Renal cortical epithelial cell (primary cell): ENCODE measurements at places on chromosomes 6 and 20.

DNA sequence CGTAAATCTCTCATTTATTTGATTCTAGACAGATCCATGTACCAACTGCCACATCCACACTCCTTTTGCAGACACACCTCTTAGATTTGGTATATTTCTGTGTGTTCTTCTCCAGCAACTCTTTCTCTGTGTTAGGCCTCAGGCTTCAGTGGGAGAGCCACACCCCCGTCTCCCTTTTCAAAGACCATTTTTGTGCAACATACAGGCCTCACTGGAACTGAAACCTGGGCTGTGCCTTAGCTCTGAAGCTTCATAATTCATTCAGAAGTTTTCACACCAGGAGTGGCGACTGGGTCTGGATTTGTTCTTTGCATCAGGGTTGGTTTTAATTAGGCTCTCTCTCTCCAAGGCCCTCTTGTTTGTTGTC lies 170.2 kb downstream of the THBS2 start:
- DNase-seq = no peak

DNA sequence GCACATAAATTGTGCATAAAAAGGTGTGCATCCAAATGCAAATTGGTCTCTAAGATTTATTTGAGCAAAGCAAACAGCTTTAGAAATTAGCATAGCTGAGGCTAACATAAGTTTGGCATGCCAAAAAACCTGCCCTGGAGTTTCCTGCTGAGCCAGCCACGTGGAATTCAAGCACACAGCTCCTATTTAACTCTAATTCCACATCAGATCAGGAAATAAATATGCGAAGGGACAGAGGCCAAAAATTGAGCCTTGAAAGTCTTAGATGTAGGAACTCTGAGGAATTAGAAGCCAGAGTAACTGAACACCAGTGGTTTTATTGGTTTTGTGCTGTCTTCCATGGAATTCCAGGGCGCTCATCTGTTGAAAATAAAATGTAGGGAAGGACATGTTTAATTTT lies 19.6 kb downstream of the SOBP start:
- DNase-seq = peak; percentile 54

- peak; percentile 93 for DNase-seq
Observed at GRCh38 chr6:75334266-75335040, 49.9 kb upstream of the TMEM30A start.

DNA sequence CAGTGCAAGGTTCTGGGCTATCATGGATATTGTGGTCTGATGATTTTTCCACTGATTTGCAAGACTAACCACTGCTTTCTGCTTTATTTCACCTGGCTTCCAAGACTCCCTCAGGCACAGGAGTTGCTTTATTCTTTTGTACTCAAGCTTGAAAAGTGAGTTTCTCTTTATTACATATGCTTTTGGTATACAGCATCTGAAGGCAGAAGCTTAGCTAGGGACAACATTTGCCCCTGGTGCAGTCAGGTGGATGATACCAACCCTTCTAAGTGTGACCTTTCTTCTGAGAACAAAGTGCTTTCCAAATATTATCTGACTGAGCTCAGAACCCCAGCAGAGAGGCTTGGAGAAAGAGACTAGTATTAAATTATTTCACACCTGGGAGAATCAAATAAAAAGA lies 94.0 kb upstream of the PHACTR1 start:
- peak; percentile 39 for DNase-seq

DNA sequence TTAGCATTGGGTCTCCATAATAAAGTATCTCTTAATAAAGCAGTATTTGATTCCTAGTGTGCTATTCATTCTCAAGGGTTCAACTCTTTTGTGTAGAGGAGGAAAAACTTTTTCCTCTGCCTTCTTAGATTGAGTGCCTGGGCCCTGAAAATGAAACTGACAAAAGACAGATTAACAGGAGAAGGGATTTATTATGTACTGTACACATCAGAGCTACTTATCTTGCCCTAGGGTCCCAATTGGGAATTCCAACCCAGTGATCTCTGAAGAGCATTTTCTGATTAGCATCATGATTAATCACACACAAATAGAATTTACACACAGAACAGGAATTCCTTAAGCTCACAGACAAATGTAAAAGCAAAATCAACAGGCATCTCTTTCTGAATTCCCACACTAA lies 128.9 kb downstream of the CD164 start:
- DNase-seq = no peak

- no peak for DNase-seq
Observed at GRCh38 chr6:106745197-106745770, 115.9 kb downstream of the QRSL1 start.

DNA sequence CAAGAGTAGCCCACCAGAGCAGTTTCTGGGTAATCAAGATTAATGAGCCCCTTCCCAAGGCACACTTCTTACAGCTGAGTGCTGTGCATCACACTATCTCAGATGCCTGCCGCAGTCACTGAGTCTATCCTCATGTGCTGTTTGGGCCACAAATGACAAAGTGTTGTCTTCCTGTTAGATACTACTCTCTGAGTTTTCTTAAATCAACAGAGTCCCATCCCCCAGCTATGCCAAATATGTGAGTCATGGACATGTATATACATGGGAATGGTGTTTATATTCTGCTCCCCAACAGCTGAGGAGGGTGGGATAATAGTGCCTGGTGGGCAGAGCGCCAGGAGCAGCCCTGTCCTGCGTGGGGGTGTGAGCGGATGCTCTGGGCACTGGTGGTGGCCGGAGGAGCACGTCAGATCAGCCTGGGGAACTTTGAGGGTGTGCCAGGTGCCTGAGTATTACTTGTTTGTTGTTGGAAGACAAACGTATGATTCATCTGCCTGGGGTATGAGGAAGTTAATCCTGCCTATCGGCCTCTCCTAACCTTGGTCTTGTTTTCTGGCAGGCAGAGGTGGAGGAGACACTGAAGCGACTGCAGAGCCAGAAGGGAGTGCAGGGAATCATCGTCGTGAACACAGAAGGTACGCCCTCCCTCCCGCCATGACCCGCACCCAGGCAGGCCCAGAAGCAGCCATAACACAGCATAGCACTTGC lies 9.6 kb downstream of the DYNLRB1 start:
- DNase-seq = peak; percentile 100

DNA sequence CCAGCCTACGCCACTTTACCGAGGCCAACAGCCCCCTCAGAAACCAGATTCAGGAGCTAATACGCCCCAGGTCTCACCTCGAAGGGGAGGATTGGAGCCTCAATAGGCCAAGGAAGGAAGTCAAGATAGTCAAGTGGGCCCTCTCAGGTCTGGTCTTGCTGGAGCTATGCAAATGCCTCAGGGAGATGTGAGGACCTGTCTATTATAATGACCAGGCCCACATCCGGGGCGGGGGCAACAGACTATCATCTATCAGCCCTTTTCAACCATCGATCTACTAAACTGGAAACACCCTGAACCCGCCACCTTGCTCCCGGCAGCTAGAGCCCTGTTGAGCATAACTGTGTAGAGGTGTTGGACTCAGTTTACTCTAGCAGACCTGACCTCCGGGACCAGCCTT lies 12.7 kb upstream of the GSTA3 start:
- no peak for DNase-seq

- no peak for DNase-seq
Observed at GRCh38 chr20:34886122-34886521, 9.7 kb downstream of the ACSS2 start.

DNA sequence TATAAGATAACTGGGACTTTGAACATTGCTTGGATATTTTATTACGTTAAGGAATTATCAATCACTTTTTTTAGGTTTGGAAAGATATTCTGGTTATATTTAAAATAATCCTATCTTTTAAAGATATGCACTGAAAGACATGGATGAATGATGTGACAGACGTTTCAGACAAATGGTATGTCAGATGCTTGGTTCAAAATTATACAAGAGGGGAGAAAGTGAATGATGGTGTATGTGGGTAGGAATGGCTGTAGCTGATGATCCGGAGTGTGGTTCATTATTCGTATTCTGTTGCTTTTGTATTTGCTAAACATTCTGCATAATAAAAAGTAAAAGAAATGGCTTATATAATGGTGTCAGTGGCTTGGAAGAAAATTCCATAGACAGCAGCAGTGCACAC lies 51.0 kb upstream of the SNRPB2 start:
- no peak for DNase-seq

DNA sequence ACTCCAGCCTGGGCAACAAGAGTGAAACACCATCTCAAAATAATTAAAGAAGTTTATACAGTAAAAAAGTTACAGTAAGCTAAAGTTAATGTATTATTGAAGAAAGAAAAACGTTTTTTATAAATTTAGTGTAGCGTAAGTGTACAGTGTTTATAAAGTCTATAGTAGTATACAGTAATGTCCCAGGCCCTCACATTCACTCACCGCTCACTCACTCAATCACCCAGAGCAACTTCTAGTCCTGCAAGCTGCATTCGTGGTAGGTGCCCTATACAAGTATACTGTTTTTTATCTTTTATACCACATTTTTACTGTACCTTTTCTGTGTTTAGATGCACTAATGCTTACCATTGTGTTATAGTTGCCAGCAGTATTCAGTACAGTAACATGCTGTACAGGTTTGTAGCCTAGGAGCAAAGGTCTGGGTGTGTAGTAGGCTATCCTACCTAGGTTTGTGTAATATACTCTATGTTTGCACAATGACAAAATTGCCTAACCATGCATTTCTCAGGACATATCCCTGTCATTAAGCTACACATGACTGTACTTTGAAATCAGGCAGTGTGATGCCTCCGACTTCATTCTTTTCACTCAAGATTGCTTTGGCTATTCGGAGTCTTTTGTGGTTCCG lies 16.7 kb downstream of the MGME1 start:
- peak; percentile 52 for DNase-seq

DNA sequence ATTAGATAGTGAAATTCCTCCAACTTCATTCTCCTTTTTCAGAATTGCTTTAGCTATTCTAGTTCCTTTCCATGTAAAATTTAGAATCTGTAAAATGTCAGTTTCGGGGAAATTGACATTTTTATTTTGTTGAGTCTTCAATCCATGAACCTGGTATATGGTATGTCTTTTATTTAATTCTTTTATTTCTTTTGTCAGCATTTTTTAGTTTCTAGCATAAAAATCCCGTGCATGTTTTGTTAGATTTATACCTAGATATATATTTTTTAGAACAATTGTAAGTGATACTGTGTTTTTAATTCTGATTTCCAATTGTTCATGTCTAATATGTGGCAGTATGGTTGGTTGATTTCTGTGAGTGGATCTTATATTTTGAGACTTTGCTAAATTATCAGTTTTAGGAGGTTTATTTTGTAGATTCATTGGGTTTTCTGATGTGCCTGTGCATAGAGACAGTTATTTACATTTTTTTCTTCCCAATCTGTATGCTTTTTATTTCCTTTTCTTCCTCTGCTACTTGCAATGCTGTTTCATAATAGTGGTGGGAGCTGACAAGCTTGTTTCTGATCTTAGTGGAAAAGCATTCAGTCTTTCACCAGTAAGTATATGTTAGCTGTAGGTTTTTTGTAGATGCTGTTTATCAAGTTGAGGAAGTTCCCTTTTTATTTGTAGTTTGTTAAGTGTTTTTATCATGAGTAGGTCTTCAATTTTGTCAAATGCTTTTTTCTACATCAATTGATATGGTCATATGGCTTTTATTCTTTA lies 13.7 kb downstream of the TAB2 start:
- no peak for DNase-seq

- DNase-seq = no peak
Observed at GRCh38 chr6:24554474-24554873, 59.7 kb downstream of the ALDH5A1 start.

DNA sequence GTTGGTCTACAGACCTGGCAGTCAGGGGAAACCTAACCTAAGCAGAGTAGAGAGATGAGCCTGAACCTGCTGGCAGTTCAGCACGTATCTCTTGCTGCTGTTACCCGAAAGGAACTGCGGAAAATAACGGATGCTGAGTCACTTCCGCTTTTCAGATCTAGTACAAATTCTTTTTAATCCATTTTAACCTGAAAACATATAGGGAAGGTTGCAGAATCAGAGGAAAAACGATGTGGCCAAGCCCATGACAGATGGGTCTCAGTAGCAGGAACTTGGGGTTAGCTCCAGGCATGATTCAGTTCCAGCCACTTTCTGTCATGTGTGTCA lies 351.9 kb upstream of the PRND start:
- no peak for DNase-seq

GRCh38 chr6:111633822-111634221 lies 28.1 kb upstream of the TRAF3IP2 start:
- DNase-seq = no peak

- no peak for DNase-seq
Observed at GRCh38 chr20:50142812-50143211, 10.7 kb downstream of the PEDS1 start.

DNA sequence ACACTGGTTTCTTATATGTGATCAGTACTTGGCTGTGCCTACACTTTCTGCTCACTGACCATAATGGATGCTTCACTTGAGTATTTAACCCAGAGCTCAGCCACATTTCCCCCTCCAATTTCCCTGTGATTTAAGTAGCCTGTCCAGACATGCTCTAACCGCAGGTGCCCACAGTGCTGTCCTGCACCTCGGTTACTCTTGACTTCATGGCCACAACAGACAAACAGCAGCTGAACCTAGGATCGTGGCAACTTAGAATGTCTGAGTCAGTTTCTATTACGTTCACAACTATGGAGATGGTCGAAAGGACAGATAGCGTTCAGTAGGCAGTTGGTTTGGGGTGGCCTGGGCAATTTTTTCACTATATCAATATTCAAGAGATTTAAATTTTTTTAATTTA lies 306.9 kb upstream of the SGK1 start:
- no peak for DNase-seq

DNA sequence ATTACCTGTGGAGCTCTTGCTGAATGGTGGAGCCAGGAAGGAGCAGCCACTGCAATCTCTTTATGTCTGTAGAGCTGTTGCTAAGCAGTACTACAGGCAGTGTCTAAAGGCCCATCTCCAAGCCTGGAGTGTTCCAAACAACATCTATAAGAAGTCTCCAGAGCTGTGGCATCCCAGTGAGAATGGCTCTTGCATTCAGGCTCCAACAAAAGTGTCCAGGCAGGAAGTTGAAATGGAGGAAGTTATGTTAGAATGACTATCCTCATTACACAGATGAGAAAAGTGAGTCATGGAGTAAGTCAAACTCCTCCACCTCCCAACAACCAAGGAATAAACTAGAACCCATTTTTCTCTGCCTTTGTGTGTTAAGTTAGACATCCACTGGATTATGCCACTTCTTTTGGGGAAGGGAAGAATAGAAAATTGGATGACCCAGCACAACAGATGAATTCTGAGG lies 288.5 kb upstream of the STXBP5 start:
- peak; percentile 41 for DNase-seq

DNA sequence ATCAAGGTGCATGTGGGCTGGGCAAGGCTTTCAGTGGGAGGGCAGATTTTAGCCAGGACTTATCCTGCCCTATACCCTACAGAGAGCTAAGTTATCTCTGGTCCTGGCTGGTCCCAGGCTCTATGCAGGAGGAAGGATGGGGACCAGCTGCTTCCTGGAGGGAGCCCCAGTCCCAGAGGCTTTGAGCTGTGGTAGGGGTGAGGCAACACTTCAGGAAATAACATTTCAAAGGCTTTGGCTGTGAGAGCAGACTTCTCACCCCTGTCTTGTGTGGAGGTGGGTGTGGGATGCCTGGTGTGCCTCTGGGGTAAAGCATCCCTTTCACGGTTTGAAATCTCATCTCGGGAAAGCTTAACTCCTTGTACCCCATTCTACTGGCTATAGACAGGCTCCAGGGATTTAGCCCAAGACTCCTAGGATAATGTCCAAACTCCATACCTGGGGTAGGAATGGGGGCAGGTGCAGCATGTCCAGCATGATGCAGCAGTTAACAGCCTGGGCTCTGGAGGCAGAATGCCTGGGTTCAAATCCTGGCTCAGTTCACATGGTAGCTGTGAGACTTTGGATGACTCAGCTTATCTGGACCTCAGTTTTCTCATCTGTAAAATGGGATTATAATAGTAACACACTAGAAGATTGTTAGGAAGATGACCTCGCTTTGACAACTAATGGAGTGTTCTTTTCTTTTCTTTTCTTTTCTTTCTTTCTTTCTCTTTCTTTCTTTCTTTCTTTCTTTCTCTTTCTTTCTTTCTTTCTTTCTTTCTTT lies 27.5 kb upstream of the SIRPA start:
- no peak for DNase-seq
